ENCODE measurements at places on chromosomes 4 and X.

DNA sequence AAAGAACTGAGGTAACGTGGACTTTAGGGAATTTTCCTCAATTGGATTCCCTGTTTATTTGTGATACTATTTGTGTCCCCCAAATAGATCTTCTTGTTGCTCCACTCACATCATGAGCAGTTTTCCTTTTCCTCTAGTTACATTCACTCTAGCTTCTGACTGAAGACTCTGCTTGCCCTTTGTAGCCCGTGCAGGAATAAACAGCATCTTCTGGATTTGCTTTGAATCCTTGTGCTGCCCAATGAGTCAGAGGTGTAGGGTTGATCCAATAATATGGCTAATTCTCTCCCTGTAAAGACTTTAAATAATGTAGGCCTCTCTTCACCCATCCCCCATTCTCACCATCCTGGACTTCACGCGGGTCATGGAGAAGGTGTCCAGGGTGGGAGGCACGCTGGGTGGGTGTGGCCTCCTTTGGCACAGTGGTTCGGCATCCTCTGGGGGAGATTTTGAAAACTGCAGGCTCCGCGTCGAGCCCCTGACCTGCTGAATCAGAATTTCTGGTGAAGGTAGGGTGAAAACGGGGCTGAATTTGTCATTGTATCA is 9.0 kb downstream of the HAND2 start:
- DNase-seq: no peak

GRCh38 chr4:144223661-144224060 is 83.1 kb upstream of the GYPA start:
- no peak for DNase-seq

- no peak for DNase-seq
These were observed 75.9 kb downstream of the HCCS start for GRCh38 chrX:11187001-11187400.

DNA sequence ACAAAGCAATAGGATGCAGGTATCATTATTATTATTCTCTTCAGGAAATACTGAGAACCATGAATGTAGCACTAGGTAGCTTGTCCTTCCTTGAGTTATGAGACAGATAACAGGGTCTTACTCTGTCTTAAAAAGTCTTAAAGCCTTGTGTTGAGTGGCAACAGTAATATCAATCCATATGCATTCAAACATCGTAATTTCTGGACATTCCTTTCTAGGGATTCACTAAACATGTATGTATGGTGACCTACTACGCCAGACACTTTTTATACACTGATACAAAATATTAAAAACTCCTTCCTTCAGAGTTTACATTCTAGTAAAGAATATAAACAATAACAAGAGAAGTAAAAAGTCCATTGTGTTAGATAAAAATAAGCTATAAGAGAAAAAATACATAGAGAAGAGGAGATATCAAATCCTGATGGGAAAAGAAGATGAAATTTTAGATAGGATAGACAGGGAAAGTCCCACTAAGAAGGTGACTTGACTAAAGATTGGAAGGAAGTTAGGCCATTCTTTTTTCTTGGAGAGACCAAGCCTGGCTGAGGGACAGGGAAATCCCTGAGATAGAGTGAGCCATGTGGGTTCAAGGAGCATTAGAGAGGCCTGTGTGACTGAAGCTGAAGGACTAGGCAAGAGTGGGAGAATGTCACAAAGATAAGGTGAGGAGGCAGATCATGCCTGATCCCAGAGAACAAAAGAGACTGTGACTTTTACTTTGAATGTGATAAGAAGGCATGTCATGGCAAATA is 5.0 kb upstream of the DDX60L start:
- no peak for DNase-seq

DNA sequence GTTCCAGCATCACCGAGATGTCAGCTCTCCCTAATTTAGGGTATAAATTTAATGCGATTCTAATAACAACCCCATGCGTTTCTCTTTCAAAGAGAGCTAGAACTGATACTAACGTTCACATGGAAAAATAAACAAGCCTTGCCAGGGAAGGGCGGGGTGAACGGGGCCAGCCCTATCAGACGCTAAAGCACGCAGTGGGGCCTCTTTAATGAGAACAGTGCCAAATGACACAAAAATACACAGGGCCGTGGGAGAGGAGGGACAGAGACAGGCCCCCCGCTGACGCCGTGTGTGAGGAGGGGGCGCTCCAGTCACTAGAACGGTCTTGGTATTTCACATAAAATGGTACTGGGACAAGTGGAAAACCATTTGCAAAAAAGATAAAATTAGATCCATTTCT is 21.3 kb upstream of the ADRA2C start:
- DNase-seq: no peak

- DNase-seq: no peak
These were observed 156.4 kb downstream of the AMELX start for GRCh38 chrX:11449613-11450012.

GRCh38 chrX:19593690-19594089 is 78.4 kb upstream of the MAP3K15 start:
- peak; percentile 27 for DNase-seq

GRCh38 chr4:17134565-17134964 is 236.1 kb upstream of the LDB2 start:
- DNase-seq: no peak

- DNase-seq: no peak
These were observed 33.6 kb upstream of the CCNG2 start for GRCh38 chr4:77123411-77123810.

- DNase-seq: no peak
These were observed 11.6 kb upstream of the RASL11B start for GRCh38 chr4:52850406-52851124.

- no peak for DNase-seq
These were observed 296.2 kb downstream of the FRMPD4 start for GRCh38 chrX:12434493-12434892.

DNA sequence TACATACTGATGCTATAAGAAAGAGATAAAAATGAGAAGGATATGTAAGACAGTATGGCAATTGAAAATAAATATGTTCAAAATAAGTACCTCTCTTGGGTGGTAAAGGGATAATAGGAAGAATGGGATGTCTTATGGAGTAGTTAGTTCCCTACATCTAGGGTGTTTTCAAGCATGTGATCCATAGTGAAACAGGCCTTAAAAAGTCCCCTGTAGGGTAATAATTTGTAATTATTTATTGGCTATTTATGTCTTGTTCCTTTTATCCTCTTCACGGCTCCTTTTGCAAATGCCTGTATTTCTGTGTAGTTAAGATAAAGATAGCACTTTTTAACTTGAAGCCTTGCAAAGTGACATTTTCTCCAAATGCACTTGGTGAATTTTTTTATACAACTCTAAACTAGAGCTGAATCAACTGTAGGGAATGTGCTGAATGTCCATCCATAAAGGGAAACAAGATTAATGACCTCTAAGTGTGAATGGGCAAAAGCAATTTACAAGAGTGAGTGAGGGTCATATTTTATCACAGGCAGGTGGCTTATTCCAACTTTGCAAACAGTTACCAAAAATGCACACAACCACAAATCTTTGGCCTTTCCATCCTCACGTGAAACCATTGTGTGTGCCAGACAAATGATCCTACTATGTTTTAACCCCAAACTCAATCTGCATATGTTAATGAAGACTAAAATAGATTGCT is 299.0 kb downstream of the KCNIP4 start:
- no peak for DNase-seq

- no peak for DNase-seq
These were observed 86.7 kb upstream of the TRIM2 start for GRCh38 chr4:153117554-153117953.

- peak; percentile 1 for DNase-seq
These were observed 47.4 kb upstream of the APOOL start for GRCh38 chrX:84956304-84956703.

DNA sequence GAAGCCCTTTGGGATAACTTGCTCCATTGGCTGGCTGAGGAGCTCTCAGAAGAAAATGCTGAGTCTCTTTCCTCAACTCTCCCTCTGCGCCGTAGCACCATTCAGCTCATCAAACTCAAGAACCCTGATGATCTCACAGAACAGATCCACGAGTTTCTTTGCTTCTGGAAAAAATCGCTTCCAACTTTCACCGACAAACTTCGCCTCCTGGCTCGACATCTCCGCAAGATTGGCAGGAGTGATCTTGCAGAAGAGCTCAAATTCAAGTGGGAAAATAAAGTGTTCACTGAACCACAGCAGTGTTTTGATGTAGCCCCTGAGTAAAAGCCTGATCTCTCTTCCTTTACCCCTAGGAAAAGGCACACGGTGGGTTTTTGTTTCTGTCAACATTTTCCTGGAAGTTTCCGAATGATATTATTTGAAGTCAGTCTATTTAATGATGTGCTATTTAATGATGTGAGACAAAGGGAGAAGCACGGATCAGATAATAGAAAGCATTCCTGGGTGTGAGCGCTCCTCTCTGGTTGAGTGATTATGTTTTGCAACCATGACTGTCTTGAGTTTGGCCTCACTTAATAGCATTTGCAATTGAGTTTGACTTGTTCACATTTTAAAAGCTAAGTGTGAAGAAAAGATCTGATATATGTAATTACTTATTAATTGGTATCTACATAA is 62.2 kb downstream of the DTHD1 start:
- DNase-seq: no peak

GRCh38 chrX:118468122-118468521 is 27.5 kb upstream of the DOCK11 start:
- no peak for DNase-seq

DNA sequence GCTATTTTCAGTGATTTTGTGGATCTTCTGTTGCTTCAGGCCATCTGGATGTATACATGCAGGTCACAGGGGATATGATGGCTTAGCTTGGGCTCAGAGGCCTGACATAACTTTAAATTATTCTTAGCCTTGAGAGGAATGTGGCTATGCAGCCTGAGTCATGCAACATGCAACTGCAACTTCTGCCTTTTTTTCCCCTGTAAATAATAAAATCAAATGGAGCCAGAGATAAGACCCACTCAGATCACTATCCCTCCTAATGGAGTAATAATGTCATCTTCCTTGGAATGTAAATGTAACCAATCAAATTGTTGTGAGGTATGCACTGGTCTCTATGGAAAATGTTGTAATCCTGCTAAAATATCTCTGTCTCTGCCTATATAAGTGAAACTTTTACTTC is 54.9 kb downstream of the MAGEB17 start:
- no peak for DNase-seq

All from fibroblast of the conjunctiva (primary cell).